ENCODE measurements at places on chromosomes 4 and X.

- DNase-seq = no peak
Measured at GRCh38 chrX:156002507-156002906, 5.0 kb downstream of the IL9R start.

GRCh38 chr4:176052744-176053143, 12.9 kb upstream of the WDR17 start:
- DNase-seq = peak; percentile 51

DNA sequence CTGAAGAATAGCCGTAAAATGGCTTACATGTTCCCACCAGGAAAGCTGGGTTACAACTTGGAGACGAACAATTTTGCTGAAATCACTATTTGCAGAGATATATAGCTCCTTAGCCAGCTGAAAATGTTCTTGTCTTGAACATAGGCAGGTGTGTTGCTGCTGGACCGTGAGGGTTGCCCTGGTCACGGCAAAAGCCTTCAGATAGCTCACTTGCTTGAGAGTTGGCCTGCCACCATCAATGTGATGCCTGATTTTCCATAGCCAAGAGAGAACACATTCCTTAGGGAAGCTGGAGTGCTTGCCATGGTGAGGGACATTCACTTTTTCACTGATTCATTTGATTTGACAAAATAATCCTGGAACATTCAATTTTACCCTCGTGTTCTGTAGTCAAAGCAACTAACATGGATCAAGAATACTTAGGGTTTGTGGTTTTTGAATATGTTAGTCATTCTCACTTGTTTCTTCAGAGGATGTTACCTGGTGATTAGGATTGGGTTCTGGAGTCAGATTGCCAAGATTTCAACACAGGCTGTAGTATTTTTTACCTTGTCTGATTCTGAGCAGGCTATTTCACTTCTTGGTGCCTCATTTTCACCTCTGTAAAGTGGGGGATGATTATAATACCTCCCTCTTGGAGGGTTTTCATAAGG, 536.9 kb downstream of the RAPGEF2 start:
- no peak for DNase-seq

- no peak for DNase-seq
Measured at GRCh38 chrX:120271218-120271617, 20.6 kb downstream of the ZBTB33 start.

DNA sequence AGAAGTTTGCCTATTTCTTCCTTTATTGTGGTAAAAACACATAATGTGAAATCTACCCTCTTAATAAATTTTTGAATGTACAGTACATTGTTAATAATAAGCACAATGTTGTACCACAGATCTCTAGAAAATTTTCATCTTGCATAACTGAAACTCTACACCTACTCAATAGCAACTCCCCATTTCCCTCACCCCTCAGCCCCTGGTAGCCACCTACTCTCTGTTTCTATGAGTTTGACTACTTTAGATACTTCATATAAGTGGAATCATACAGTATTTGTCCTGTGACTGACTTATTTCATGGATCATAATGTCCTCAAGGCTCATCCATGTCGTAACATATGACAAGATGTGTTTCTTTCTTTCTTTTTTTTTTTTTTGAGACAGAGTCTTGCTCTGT, 446.4 kb downstream of the RPA4 start:
- no peak for DNase-seq

- DNase-seq = peak; percentile 75
Measured at GRCh38 chrX:46912603-46913491, 626 bp downstream of the JADE3 start.

DNA sequence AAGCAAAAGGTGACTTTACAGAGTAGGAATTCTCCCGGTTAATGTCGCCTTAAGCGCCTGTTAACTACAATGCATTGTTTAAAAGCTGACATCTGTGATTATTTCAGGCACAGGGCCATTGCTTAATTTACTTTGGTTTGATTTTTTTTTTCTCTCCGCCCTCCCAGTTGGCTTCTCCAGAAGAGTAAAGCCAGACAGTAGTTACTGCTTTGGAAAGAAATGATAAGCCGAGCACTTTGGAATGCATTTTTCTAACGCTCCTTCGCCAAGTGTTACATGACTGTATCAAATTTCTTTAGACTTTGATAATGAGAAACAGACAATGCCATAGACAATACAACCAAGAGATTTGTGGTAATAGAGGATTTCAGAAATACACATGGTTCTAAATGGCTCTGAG, 383.0 kb upstream of the TENM3 start:
- no peak for DNase-seq

- peak; percentile 9 for DNase-seq
Measured at GRCh38 chr4:101187841-101188240, 159.5 kb downstream of the PPP3CA start.

- no peak for DNase-seq
Measured at GRCh38 chr4:185775792-185776555, 36.0 kb downstream of the SORBS2 start.
